ENCODE measurements at places on chromosomes 11 and 22.

DNA sequence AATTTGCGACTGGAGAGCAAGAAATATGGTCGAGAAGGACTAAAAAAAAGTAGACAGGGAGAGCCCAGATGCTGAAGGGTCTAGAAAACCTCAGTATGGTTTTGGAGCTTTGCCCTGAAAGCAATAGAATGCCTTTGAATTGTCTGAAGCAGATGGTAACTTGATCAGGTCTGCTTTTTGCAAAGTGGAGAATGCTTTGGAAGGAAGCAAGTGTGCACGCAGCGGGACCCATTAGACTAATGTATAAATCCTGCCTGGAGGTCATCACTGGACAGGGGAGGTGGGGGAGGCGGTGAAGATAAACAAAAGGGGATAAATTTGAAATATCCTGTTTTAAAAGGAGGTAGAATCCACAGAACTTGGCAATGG, 757 bp upstream of the HINFP start:
- no peak for DNase-seq

GRCh38 chr11:95647355-95647754, 142.2 kb downstream of the FAM76B start:
- no peak for DNase-seq

DNA sequence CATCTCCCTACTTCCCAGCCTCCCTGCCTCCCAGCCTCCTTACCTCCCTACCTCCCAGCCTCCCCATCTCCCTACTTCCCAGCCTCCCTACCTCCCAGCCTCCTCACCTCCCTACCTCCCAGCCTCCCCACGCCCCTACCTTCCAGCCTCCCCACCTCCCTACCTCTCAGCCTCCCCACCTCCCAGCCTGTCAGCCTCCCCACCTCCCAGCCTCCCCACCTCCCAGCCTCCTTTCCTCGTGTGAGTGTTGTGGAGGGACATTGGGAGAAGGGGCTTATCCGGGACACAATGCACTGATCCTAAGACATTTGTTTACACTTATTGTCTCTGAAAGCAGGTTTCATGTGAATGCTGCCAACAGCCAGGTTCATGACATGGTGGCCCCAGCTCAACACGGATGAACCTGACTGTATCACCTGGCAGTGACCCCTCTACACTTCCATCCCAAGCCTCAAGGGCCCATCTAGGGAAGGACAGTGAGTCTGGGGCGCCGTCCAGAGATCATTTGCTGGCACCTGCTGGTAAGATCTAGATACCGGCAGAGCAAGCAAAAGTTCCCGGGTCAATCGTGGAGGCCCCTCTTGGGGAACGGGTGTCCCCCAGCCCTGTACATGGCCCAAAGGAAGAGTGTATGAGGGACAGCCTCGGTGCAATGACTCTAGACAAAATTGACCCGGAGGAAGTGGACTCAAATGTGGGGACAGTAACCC, 34.5 kb upstream of the TH start:
- no peak for DNase-seq

- no peak for DNase-seq
Measured at GRCh38 chr11:86243396-86243795, 1.2 kb upstream of the EED start.

GRCh38 chr11:87366763-87367405, 329.1 kb downstream of the TMEM135 start:
- DNase-seq = no peak

DNA sequence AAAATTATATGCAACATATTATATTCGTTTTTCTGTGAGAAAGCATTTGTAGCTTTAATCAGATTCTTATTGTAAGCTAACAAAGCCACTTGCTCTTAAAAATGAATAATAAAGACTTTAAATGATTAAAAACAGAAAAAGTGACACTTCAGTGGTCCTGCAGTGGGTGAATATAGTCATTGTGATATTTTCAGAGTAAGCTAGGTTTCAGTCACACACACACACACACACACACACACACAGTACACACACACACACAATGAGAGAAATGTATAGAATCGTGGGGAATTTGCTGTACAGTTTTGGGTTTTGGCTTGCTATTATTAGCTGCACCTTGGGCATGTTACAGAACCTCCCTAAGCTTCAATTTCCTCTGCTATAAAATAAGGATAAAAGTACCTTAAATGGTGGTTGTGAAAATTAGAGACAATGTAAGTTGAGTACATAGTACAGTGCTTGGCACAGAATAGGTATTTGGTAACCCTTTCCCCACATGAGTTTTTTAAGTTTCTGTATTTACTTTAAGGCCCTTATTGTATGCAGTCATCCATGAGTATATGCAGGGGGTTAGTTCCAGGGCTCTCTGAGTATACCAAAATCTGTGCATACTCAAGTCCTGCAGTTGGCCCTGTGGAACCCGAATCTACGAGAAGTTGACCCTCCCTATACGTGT, 39.8 kb downstream of the CSTPP1 start:
- DNase-seq = no peak

DNA sequence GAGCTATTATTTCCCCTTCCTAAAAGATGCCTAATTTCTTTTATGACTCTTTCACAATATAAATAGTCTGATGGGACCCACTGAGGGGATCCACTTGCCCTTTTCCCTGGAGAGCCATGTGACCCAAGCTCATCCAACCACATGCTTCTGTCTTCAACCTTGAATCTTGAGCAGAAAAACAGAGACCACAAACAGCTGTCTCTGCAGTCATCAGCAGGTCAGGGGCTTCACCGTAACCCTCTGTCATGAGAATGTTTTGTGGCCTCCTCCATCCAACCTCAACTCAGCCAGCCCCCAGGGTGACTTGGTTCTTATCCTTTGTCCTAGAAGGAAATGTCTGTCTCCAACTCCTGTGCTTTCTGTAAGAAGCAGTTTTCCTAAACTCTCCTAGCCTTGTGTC, 129.6 kb upstream of the POU2AF2 start:
- no peak for DNase-seq

DNA sequence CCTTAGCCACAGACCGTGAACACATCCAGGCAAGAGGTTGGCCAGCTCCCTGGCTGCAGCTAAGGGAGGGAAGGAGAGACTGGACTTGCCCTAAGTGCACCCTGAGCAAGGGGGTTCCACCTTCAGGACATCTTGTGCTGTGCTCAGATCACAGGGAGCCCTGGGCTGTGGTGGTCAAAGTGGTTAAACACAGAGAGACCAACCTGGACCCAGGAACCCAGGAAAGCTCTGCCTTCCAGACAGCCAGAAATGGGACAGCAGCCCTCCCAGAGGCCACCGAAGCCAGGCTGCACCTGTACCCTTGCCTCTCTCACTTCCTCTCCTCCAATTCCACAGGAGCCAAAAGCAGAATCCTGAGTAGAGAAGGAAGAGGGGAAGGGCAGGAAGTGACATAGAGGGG, 105.2 kb upstream of the TMEM45B start:
- no peak for DNase-seq

DNA sequence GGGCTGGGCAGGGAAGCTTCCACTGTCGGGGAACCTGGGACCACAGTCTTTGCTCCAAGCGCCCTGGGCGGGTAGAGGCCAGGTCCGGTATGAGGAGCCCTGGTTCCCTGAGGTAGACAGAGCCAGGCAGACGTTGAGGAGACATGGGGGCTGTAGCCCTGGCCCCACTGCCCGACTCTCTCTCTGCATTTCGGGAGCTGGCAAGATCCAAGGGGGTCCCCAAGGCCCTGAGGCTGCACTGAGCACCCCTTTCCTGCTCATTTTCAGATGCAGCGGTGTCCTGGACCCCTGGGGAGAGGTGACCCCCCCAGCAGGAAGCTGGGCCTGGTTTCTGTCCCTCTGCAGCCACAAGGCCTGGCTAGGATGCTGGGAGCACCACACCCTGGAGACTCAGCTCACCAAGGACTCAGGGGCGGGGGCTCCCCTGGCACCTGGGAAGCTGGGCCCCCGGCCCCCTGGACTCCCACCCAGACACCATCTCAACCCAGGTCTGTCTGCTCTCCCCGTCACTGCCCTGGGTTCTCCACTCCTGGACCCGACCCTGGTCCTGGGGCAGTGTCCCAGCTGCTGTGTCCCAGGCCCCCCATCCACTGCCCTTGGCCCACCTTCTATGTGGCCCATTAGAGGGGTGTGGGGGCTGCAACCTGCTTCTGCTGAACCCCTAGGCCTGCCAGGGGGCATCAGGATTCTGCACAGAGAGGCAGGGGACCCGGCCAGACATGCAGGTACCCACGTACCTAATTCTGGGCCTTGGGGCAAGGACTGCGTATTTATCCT, 15.0 kb upstream of the MUC6 start:
- no peak for DNase-seq

DNA sequence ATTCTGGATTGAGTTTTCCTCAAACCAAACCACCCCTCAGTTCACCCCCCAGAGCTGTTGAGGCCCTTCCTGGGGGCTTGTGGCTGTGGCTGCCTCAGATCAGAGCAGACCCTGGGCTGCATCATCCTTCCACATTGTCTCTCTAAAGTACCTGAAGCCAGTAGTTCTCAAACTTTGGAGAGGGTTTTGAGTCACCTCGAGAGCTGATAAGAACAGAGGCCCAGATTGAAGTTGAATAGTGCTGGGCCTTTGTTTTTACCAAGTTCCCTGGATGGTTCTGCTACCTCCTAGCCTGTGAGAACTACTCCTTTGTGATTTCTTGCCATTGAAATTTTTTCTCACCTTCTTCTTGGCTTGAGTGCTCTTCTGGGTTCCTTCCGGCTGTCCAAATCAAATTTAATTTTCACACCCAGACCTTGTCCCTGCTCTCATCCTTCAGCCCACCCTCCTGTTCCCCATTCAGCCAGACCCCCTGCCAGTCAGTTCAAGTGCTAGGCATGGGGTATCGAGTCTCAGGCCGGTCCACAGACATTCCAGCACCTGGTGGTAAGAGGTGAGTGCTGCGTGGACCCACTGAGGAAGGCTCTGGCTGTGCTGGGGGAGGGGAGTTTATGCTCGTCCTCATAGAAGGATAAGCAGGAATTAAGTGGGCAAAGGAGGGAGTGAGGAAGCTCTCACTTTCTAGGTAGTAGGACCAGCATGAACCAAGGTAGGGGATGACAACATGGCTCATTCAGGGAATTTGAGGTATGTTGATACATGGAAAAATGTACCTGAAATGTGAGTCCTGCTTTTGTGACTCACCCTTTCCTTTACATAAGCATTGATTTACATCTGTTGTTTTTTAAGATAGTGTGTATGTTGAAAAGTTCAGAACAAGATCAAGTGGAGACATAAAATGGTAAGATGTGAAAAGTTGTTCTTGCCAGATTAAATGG, 116.5 kb downstream of the PTPRJ start:
- no peak for DNase-seq

DNA sequence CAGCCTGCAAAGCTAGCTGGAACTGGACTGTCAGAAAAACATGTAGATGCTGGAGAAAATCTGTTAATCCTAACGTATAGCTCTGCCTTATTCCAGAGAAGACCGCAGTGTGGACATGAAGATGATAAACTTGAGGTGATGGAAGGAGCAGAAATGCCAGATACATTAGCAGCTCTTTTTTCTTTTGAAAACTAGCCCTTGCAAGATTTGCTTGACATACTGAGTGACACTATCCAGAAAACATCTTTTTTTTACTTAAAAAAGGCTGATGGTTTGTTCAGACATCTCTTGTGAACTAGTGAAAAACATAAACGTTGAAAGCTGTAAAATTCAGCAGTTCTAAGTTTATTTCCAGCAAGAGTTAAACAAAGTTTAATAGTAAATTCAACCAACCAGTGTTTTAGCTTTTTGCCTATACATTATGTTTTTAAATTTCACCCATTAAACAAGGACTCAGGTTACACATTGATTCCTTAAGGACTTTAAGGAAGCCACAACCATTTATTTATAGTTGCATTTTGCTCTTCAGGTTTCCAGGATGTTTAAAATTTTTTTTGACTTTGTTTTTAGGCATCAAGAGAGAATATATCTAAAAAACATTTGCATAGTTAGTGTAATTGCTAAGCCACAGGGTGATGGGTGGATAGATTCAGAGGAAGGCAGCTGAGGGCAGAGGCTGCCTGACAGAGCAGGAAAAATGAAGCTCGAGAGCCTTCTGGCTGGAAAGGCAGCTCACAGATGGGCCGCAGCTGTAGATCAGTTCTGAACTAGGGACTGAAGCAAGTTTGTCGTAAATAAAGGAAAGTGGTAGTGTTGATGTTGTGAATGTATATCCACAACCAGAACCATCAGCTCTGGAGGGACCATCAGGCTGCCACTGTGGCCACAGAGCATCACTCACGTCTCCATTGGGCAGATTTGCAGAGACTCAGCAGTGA, 9.5 kb downstream of the SNAP29 start:
- no peak for DNase-seq

DNA sequence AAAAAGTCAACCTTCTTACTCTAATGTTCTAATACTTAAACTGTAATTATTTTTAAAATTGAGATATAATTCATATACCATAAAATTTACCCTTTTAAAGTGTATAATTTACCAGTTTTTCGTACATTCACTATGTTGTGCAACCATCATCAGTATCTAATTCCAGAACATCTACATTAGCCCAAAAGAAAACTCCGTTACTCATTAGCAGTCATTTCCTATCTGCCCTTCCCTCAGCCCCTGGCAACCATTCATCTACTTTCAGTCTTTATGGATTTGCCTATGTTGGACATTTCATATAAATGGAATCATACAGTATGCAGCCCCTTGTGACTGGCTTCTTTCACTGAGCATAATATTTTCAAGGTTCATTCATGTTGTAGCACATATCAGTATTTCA, 22.2 kb downstream of the SGSM3 start:
- DNase-seq = no peak

GRCh38 chr11:76152741-76153570, 53.3 kb downstream of the WNT11 start:
- no peak for DNase-seq

GRCh38 chr22:43094551-43094950, 5.4 kb upstream of the TTLL1 start:
- DNase-seq = no peak

DNA sequence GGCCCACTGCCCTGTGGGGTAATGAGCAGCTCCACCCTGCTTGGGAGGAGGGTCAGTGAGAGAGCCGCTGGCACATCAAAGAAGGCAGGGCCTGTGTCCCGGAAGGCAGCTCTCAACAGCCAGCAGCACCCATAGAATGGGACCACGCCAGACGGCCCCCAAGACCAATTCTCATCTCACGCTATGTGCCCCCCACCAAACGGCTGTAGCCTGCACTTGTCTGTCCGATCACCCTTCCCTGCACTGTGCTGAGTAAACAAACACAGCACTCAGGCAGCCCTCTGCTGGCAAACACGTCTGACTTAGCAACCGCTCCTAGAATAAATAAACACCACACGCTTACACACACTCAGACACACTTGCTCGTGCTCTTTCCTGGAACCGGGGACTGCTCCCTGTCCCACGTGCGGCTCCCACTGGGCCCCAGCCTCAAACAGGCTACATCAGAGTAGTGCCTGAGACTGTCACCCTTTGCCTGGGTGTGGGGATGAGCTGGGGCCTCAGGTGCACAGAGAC, 53.2 kb upstream of the CDON start:
- no peak for DNase-seq

- no peak for DNase-seq
Measured at GRCh38 chr22:39416319-39416718, 16.7 kb downstream of the TAB1 start.

All from stimulated activated CD8-positive, alpha-beta memory T cell treated with anti-CD3 and anti-CD28 coated beads, Interleukin-12 subunit alpha, Interleukin-12 subunit beta, amount 100 ng/mL, for 1 hour (primary cell).